ENCODE measurements at places on chromosomes 3 and 15. TPM values are rescaled to one million over a fixed set of nuclear protein-coding genes. Genes with fewer than 3 reads are reported as not detected.

The PPP1R14D gene
- not detected for total RNA-seq

The CCDC54 gene
- total RNA-seq = not detected

DNA sequence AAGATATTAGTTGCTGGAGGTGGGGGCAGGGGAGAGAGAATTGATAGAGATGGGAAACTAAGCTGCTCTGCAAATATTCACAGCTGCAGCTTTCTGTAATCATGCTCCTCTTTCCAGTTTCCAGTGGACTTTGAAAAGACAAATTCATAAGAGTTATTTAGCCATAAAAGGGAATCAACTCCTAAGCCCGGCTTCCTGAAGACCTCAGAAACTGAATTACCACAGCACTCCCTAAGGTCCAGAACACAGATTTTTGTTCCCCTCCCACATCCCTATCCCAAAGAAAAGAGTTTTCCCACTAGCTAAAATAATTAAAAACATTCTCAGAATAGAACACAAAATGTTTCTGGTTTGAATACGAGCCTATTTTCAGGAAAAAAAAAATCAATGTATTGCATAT lies 871.8 kb upstream of the NR2F2 start:
- DNase-seq = no peak

GRCh38 chr3:32203854-32204253 lies 34.6 kb upstream of the CMTM8 start:
- no peak for DNase-seq

DNA sequence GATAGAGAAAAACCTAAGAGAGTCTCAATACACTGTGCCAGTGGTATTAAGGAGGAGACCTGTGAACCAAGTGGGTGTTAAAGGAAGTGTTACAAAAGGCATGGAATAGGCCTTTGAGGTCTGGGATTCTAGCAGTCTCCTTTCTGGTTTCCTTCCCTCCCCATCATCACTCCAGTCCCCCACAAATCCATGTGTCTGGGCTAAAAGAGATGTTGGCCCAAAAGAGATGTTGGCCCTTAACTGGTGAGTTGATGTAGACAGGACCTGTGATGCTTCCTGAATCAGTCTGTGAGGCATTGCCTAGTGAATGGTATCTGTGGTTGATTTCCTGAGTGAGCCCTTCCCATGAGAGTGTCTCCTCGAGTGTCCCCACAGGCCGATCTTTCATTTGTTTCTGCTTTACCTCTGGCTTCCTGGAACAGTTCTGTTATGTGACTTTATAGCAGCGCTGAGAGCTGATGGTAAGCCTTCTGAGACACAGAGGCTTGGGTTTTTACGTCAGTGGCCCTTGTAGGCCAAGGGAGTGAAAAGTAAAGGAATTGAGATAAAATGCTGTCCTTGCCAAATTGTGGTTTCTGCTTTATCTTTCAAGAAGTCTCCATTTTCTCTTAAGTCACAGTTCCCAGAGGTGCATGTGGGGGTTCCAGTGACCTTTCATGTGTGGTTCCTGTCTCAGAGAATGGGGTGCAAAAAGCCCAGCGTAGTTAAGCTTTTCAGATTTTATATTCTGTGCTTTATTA lies 87.8 kb downstream of the KLHL25 start:
- no peak for DNase-seq

- DNase-seq = no peak
Observed at GRCh38 chr3:12557473-12558100, 700 bp downstream of the MKRN2 start.

GRCh38 chr15:26631894-26632293 lies 141.0 kb downstream of the GABRB3 start:
- no peak for DNase-seq

The ECE2 gene
- not detected for total RNA-seq

DNA sequence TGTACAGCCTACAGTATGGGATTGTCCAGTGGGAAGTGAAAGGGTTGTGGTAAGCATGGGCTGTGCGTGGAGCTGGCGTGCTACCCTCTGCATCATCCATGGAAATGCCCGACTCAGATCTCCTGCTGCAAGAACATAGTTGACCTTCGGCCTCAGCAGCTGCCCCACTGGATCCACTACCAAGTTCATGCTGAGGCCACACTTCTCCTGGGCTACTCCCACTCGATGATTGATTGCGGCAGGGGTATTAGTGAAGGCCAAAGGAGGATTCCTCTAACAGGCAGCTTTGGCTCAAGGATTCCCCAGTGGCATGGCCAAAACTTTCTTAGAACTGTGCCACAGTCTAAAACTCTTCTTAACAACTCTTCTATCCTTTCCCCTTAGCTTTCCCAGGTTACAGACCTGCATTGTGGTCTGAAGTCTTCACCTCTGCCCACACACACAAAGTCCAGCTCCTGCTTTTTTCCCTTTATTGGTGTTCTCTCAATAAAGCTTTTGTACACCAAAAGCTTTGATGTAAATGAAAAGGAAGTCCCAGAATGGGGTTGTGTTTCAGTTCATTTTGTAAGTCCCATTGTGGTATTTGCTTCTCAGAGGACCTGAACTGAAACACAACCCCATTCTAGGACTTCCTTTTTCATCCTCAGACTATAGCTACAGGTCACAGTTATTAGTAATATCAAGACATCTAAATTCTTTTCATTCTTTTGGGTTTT lies 4.9 kb upstream of the TBC1D5 start:
- DNase-seq = no peak
